ENCODE measurements at places on chromosomes 16 and 17. TPM values are rescaled to one million over a fixed set of nuclear protein-coding genes. Genes with fewer than 3 reads are reported as not detected.

DNA sequence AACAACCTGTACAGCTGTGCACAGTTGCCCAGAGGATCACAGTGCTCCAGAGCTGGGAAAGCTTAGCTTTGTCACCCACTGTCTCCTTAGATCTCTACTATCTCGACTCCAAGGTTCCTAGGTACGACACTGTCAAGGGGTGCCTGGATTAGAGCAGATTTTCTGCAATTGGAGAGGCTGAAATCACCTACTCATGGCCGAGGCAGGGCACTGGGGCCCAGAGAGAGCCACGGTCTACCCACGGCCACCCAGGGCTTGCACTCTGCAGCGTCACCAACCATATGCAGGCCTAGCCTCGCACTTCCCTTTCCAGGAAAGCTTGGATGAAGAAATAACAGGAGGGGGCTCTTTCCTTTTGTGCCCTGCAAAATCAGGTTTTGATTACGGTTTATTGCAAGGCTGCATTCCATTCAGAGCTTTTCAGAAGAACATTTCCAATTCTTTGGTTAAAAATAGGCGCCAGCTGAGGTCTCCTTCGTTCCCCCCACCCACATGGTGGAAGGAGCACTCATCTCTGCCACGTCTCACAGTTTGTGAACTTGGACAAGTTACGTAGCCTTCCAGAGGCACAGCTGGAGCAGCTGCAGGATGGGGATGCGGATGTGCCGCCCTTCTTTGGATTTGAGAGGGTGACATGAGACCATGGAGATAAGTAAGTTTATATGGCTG, 80.0 kb downstream of the IRX5 start:
- no peak for DNase-seq

DNA sequence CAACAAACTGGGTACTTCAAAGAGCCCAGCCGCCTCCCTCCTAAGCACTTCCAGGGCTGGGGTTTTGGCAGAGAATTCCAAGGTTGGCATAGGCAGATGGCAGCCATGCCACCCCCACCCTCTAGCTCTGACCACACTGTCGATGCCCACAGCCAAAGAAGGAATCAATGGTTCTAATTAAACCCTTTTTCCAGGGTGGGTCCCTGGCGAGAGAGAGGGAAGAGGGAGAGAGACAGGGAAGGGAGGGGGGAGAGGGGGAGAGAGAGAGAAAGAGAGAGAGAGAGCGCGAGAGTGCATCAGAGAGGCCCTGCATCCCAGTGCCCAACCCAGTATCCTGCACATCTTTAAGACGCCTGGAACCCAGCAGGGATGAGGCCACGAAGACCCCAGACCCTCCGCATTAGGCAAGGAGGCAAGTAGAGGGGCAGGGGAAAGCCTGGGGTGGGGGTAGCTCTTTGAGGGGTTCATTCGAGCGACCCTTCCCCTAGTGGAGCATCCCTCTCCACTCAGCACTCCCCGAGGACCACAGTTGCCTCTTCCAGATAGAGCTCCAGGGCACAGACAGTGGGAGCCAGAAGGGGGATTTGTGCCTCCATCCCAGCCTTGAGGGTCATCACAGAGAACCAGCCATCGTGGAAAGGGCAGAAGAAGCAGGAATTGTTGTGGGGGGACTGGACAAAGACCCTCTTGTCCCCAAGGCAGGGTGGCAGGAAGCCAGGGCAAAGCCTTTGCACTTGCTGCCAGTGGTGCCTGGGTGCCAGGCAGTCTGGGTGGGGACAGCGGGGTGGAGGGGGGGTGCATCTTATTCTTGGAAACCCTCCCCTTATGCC, 2.6 kb downstream of the SRCIN1 start:
- no peak for DNase-seq

DNA sequence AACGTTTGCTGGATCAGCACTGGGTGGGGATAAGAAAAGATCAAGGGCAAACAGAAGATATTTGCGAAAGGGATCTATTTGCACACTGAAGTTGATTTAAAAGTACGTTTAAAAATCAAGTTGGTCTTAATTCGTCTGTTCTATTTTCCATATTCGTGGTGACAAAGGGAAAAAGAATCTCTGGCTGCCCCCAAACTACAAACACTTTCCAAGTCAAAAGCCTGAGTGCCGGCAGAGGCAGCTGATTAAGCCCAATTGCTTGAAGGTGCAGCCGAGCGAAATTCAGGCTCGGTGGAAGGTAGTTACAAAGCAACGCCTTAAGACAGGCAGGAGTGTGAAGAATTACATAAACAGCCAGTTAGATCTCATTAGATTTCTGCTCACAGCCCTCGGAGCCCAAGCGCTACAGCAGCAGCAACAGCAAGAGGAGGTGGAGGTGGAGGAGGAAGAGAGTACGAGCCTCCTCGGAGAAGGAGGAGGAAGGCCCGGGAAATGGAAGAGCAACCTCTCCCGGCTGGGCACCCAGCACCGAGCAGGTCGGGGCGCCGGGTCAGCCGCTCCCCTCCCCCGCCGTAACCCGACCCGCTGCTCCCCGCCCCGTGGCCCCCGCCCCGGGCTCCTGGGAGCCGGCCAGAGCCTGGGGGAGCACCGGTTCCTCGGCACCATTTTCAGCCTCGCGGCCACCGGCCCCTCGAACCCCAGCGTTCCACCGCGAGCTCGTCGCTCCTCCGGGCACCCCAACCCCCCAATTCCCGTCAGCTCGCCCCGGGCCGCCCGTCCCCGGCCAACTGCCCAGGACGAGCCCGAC, 890 bp downstream of the TOB1 start:
- peak; percentile 70 for DNase-seq

GRCh38 chr16:70664325-70665112, 18.2 kb downstream of the IL34 start:
- no peak for DNase-seq

GRCh38 chr16:27822996-27823395, 240.5 kb downstream of the GSG1L start:
- peak; percentile 15 for DNase-seq

DNA sequence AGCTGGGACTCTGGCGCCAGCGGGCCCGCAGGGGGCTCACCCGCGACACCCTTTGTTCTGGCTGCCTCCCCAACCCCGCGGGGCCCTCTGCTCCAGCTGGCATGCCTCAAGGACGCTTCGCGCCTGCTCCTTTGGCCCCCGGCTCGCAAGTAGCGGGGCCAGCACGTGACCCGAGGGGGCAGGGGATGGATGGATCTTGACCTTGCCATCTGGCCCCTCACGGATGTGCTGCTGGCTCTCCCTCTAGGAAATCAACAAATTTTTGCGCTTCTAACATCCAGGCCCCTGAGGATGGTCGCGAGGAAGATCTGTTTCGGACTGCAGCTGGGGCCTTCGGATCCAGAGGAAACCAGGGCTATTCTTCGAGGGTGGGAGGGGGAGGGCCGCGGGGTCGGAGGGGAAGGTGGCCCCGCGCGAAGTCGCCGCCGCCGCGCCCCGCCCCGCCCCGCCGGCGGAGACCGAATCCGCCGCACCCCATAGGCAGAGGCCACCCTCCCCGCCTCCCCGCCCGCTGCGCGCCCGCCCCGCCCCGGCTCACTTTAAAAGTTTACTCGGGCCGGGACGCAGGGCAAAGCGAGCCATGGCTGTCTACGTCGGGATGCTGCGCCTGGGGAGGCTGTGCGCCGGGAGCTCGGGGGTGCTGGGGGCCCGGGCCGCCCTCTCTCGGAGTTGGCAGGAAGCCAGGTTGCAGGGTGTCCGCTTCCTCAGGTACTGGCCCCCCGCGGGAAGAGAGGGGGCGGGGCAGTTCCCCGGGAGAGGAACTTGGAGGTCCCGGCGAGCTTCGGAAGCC, at the start of gene ACSF2:
Gene ACSF2, plus strand, starts transcription at position 537 of the 790 bp plus-strand sequence. Its CDS starts 44 bp downstream, at position 581.
- peak; percentile 59 for DNase-seq

GRCh38 chr16:81397879-81398520, 46.6 kb upstream of the CMIP start:
- DNase-seq: no peak

Gene MT1B
- total RNA-seq: not detected

Gene ULK2
- 1.5 TPM for total RNA-seq

Gene HAS3
- 0.08 TPM for total RNA-seq
